ENCODE measurements at places on chromosomes 1 and 21.

GRCh38 chr1:186880982-186881381 is 52.2 kb downstream of the PLA2G4A start:
- no peak for DNase-seq
- no peaks in the 10 kb centered on the region for H3K27me3 ChIP-seq
- no peaks in the 10 kb centered on the region for H3K4me1 ChIP-seq
- H3K36me3 ChIP-seq, result no peaks in the 10 kb centered on the region
- H3K4me3 ChIP-seq, result no peak overlapping the region

- no peaks in the 10 kb centered on the region for H3K36me3 ChIP-seq
- peak; percentile 35 for DNase-seq
- no peak overlapping the region for H3K4me3 ChIP-seq
- no peak overlapping the region for H3K27ac ChIP-seq
- H3K4me1 ChIP-seq, result no peaks in the 10 kb centered on the region
Measured at GRCh38 chr1:247646867-247647266, 32.7 kb downstream of the OR13G1 start.

- H3K36me3 ChIP-seq, result no peaks in the 10 kb centered on the region
- no peak overlapping the region for H3K27ac ChIP-seq
- DNase-seq, result peak; percentile 33
- H3K4me1 ChIP-seq, result no peaks in the 10 kb centered on the region
- no peak overlapping the region for H3K4me3 ChIP-seq
Measured at GRCh38 chr1:206050655-206051235, 2.2 kb upstream of the RHEX start.

GRCh38 chr1:212738330-212738729 is 38.7 kb upstream of the BATF3 start:
- DNase-seq, result peak; percentile 57
- no peak overlapping the region for H3K4me3 ChIP-seq
- peaks cover 2% of the 10 kb centered on the region for H3K36me3 ChIP-seq
- H3K4me1 ChIP-seq, result no peaks in the 10 kb centered on the region
- H3K27me3 ChIP-seq, result no peaks in the 10 kb centered on the region

DNA sequence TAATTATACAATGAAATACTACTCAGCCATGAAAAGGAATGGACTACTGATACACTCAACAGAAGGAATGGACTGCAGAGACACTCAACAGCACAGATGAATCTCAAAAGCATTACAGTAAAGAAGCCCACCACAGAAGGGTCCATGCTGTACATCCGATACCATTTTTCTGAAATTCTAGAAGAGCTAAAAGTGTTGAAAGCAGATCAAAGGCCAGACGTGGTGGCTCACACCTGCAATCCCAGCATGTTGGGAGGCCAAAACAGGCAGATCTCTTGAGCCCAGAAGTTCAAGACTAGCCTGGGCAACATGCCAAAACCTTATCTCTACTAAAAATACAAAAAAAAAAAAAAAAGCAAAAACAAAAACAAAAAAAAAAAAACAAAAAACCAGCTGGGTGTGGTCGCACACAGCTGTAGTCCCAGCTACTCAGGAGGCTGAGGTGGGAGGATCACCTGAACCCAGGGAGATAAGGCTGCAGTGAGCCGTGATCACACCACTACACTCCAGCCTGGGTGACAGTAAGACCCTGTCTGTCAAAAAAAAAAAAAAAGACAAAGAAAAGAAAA is 15.5 kb downstream of the PPP1R15B start:
- DNase-seq, result no peak
- no peaks in the 10 kb centered on the region for H3K27me3 ChIP-seq
- H3K4me3 ChIP-seq, result no peak overlapping the region
- H3K4me1 ChIP-seq, result peaks cover 2% of the 10 kb centered on the region
- no peak overlapping the region for H3K27ac ChIP-seq
- peaks cover 19% of the 10 kb centered on the region for H3K36me3 ChIP-seq

GRCh38 chr1:228156941-228157728 is 7.4 kb downstream of the GJC2 start:
- DNase-seq, result no peak
- H3K27me3 ChIP-seq, result peaks cover 42% of the 10 kb centered on the region
- H3K4me1 ChIP-seq, result peaks cover 24% of the 10 kb centered on the region
- H3K36me3 ChIP-seq, result no peaks in the 10 kb centered on the region
- H3K4me3 ChIP-seq, result no peak overlapping the region
- H3K27ac ChIP-seq, result no peak overlapping the region

DNA sequence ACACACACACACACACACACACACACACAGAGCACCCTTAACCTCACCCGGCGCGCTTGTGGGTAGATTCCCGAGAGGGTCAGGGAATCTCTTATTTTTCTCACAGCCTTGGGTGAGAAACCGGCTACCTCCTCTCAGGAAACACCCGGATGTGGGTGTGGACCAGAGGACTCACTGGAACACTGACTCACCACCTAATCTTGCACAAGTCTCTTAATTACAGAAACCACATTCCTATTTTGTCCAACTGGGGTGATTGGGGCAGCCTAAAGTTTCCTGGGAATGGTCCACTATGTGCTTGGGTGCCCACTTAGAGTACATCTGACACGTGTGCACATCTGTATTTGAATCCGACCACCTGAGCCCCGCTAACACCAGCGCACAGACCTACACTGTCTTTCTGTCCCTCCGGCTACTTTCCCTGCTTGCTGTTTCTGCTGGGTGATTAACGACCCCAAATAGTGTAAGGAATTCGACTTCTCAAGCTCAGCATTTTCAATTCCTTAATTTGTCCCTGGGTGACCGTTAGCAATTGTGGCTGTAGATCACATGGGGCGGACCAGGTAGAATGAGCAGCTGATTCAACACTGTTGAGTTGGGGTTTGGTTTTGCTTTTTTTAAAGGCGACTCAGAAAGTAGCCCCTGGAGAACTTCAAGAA is 14.0 kb upstream of the TBX15 start:
- H3K36me3 ChIP-seq, result no peaks in the 10 kb centered on the region
- peaks cover 76% of the 10 kb centered on the region for H3K27me3 ChIP-seq
- no peak for DNase-seq
- no peak overlapping the region for H3K27ac ChIP-seq
- H3K4me1 ChIP-seq, result peaks cover 26% of the 10 kb centered on the region

DNA sequence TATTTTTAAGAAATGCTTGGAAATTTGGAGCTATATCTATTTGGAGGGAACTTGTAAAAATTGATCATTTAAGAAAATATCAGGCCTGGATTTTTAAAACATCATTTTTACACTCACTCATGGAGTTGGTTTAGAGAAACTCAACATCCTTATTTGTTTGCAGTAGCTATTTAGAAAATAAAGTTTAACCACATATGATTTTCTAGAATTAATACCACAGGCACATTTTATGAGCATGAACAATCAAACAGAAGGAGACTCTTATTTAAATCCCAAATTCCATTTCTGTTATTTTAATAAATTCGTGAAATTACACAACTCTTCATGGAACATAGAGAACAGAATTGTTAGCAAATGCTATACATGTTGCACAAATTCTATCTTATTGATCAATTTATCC is 3.2 kb downstream of the CDKN2C start:
- no peak for DNase-seq
- no peak overlapping the region for H3K4me3 ChIP-seq
- H3K4me1 ChIP-seq, result peaks cover 12% of the 10 kb centered on the region
- H3K27me3 ChIP-seq, result peaks cover 23% of the 10 kb centered on the region

DNA sequence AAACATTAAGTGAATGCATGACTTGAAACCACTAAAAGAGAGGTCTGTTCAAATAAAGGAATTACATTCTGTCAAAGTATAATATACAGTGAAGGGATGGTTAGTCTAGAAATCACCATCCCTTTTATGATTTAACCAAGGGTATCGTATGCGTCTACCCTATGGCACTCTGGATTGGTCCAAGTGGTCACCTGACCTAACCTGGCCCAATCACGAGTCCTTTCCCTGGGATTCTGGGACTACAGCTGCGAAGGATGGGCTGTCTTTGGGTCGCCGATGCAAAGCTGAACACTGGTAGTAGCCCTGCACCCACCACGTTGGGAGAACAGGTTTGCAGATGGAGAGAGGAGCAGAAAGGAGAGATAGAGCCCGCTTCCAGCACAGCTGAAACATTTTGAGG is 30.4 kb upstream of the C1orf198 start:
- DNase-seq, result no peak
- peaks cover 14% of the 10 kb centered on the region for H3K4me1 ChIP-seq
- no peak overlapping the region for H3K27ac ChIP-seq
- no peaks in the 10 kb centered on the region for H3K27me3 ChIP-seq

DNA sequence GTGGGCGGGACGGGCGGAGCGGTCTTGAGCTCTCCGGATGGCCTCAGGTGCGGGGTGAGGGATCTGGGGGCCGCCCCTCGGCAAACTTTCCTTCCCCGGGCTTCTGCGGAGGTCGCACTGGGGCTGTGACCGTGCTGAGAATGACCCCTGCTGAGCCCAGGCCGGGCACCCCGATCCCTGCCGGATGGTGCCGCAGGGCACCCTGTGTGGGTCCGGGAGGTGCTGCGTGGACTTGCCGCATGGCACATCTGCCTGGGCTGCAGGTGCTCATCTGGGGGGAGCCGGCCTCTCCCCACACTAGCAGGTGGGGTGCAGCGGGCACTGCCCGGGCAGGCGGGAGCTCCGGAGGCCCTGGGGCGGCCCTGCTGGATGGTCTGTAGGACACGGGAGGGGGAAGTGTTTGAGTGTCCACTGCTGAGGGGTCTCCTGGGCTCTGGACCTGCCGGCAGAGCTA is 31.8 kb upstream of the PEX10 start:
- no peak overlapping the region for H3K4me3 ChIP-seq
- peaks cover 64% of the 10 kb centered on the region for H3K27me3 ChIP-seq
- DNase-seq, result no peak
- H3K4me1 ChIP-seq, result peaks cover 2% of the 10 kb centered on the region

- DNase-seq, result peak; percentile 77
- peak overlapping the region; percentile 93 for H3K27ac ChIP-seq
- peaks cover 6% of the 10 kb centered on the region for H3K4me1 ChIP-seq
- H3K4me3 ChIP-seq, result peak overlapping the region; percentile 78
- H3K27me3 ChIP-seq, result peaks cover 16% of the 10 kb centered on the region
Measured at GRCh38 chr1:220527279-220527907, 543 bp upstream of the MARK1 start.

- no peaks in the 10 kb centered on the region for H3K27me3 ChIP-seq
- no peak for DNase-seq
- no peaks in the 10 kb centered on the region for H3K4me1 ChIP-seq
- no peak overlapping the region for H3K4me3 ChIP-seq
- no peaks in the 10 kb centered on the region for H3K36me3 ChIP-seq
- H3K27ac ChIP-seq, result no peak overlapping the region
Measured at GRCh38 chr1:240999826-241000225, 357.2 kb downstream of the RGS7 start.

- H3K4me1 ChIP-seq, result no peaks in the 10 kb centered on the region
- no peaks in the 10 kb centered on the region for H3K36me3 ChIP-seq
- H3K4me3 ChIP-seq, result no peak overlapping the region
- no peak for DNase-seq
- H3K27ac ChIP-seq, result no peak overlapping the region
Measured at GRCh38 chr1:199291022-199291740, 652.3 kb downstream of the PTPRC start.

Measured in muscle of leg (tissue), 16 donors.